Fibroblast of lung (primary cell): ENCODE measurements at places on chromosomes 2 and 18. TPM values are rescaled to one million over a fixed set of nuclear protein-coding genes. Genes with fewer than 3 reads are reported as not detected.
A peak's percentile ranks its signal among the peaks of the same experiment; 100 is the strongest.

Gene C2orf92
- 0.41 and 1.1 TPM in 2 replicates for polyA plus RNA-seq

Gene MAPK4
- polyA plus RNA-seq, result not detected in 2 replicates

Gene ERFE
- 1.1 and 8.3 TPM in 2 replicates for polyA plus RNA-seq

GRCh38 chr2:183901931-183902330 lies 696.4 kb upstream of the ZNF804A start:
- no peak for DNase-seq

DNA sequence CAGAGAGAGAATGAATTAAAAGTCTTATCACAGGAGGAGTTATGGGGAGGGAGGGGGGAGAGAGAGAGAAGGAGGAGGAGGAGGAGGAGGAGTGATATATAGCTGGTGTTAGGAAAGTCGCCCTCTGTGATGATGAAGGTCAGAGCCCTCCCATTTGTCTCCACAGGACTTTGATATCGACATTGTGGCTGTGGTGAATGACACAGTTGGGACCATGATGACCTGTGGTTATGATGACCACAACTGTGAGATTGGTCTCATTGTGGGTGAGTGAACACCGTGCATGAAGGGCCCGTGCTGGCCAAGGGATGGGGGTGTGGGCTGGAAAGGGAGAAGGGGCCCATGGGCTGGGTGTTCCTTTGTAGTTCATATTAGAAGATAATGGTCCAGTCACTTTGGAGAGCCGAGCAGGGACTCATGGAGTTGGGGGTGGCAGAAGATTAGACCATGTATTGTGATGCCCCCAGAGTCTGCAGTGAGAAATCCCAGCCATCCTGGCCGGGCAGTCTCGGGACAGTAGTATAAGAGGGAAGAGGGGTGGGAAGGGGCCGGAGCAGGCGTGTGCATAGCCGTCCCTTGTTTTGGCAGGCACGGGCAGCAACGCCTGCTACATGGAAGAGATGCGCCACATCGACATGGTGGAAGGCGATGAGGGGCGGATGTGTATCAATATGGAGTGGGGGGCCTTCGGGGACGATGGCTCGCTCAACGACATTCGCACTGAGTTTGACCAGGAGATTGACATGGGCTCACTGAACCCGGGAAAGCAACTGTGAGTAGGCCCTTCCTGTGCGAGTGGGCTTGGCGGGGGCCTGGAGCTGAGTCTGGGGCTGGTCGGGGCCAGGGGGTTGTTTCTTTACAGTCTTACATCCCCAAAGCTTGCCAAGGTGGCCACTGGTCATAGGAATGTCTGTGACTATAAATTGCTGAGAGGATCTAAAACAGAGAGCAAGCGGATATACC lies 40.0 kb downstream of the HK2 start:
- no peak for DNase-seq

GRCh38 chr2:151651274-151651673 lies 83.0 kb downstream of the NEB start:
- no peak for DNase-seq

DNA sequence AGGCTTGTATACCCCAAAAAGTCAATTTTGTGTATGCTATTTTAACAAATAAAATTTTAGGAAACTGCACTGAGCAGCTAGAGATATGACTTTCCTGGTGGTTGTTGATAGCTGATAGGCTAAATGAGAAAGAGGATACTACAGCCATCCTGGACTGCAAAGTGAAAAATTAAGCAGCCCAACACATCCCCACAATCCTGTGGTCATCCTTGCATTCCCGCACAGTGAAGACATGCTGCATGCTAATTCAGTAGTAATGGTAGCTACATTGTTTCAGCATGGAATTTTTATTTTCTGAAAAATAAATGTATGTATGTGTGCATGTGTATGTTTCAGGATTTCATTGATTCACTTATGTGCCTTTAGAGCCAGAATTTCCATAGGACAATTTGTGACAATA lies 124.2 kb upstream of the CCDC68 start:
- peak; percentile 89 for DNase-seq

- DNase-seq, result no peak
Measured at GRCh38 chr2:23422089-23423061, 37.4 kb downstream of the KLHL29 start.

DNA sequence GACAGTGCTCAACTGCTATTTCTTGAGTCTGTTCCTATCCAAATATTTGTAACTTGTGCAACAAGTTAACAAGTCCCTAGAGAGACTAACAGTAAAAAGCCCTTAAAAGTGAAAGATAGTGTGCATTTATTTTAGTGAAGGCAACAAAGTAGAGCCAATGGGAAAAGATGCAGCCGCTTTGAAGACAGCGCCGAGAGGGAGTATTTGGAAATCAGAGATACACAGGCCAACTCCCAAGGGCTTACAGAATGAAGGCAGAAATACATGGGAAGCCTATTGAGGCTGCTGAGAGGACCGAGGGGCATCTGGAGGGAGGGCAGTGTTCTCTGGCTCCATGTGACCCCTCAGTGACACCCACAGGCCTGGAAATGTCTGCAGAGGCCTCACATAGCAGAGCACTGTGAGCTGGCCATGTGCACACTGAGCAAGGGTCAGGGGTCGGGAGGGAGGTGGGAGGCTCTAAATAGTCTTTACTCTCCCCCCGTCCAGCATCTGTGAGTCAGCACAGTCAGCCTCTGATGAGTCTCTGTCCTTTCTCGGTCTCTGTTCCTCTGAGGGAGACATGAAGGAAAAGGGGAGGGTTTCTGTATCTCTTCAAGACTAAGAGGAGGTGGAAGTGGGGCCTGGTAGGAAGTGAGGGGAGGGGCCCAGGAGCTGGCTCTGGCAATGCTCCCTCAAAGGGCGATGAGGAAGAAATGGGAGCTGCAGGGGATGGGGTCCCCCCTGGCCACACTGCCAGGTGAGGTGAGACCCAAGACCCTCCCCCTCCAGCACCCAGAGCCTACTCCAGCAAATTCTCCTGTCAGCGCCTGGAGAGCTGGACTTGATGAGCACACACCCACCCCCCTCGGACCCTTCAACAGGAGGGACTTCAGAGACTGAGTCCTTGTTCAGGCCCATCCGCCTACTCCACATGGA lies 133.6 kb downstream of the SP3 start:
- peak; percentile 43 for DNase-seq

DNA sequence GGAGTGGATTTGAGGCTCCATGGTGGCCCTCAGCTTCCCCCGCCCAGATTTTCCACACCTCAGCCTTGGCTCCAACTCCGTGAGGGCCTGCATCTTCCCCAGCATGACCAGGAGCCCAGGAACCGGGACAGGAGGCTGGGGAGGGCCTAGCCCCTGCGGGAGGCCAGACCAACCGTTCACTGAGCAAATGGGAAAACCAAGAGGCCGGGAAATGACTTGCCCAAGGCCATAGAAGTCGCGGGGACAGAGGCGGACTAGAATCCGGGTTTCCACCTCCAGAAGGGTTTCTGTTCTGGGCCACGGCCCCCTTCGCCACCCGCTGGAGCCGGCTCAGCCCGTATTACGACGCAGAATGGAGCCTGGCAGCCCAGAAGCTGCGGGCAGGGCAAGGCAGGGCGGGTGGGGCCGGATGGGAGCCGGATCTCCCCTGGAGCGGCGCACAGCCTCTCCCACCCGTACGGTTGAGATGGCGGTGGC lies 7.9 kb upstream of the CRYBA2 start:
- no peak for DNase-seq

GRCh38 chr2:44579115-44579836 lies 217.5 kb downstream of the CAMKMT start:
- peak; percentile 53 for DNase-seq

GRCh38 chr2:26148501-26148900 lies 24.4 kb upstream of the GAREM2 start:
- no peak for DNase-seq

DNA sequence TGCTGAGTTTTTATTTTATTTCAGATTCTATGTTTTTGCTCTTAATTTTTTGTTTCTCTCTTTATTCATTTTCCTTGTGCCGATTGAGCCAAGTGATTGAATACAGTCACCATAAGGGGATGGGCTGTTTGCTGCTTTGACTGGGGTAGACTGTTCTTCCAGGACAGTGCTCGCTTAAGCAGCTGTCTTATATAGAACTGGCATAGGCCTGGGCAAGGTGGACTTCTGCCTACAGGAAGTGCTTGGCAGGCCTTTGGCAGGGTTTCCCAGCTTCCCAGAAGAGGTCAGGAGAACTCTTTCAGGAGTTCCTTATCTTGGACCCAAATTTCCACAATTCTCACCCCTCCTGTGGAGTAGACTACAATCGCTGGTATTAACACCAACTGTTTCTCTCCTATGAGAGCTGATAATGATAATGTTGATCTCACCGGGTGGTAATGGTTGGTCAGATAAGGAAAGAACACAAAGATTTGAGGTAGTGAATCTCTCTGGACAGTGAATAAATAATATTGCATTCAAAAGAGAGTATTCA lies 207.5 kb upstream of the ST6GAL2 start:
- no peak for DNase-seq

DNA sequence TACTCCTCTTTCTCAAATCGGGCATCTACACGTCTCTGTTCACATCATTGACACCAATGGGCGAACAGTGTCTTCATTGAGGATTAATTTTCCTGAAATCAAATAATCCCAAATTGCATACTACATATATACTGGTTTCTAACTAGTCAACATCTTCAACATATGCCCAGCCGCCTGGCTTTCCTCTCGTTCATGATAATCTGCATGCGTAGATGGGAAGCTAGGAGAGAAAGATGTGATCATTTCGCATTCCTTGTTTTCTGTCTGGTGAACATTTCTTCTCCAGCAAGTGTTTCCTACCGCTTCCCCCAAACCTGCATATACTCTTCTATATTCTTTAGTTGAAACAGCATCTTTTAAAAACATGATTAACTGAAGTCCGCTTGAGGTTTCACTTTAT lies 7.4 kb downstream of the TWIST2 start:
- DNase-seq, result no peak

GRCh38 chr18:80009661-80010550 lies 21.5 kb upstream of the TXNL4A start:
- DNase-seq, result peak; percentile 97

GRCh38 chr2:18268400-18268799 lies 292.1 kb downstream of the RDH14 start:
- DNase-seq, result peak; percentile 24

- DNase-seq, result no peak
Measured at GRCh38 chr2:157853211-157853610, 22.9 kb downstream of the ACVR1 start.

DNA sequence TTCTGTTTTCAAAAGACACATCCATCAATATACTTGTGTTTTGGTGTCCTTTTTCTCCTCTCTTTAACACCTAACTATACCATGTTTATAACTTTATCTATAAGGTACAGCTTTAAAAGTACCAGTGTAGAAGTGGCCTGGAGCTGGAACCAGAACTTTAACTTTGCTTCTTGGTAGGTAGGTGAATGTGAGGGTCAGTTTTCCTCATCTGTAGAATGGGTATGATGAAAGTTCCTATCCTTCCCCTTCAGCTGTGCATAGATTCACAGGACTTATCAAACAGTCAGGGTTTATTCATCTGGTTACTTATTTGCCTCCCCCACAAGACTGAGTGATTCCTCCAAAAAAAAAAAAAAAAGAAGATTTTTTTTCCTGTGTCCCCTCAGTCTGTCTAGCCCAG lies 12.7 kb downstream of the KCTD1 start:
- no peak for DNase-seq

DNA sequence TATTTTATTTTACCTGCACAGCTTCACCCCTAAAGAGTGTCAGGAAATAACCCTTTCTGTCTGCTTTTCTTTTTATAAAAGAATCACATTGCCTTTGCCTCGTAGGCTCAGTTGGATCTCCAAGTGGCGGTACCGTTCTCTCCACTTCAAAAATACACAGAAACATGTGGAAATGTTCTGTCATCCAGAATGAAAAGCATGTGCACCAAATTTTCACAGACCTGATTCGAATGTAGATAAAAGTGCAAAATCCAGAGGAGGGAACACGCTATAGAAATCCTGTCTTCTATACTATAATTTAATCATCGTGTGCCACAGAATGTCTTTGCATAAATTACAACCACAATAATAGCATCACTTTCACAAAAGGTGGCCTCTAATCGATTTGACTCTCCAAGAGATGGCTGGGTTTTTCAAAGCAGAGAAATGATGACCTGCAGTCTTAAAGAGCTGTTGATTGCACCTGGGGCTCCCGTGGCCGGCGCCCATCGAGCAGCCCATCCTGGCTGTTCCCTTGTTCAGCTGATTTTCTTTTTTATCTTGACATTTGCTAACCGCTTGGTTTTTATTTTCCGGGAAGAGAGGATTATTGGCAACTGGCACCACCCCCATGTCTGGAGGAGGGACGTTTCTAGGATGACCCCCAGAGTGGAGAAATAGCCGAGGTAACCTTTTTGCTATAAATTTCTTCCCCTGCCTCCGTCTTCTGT lies 290.2 kb downstream of the SOX11 start:
- DNase-seq, result no peak

DNA sequence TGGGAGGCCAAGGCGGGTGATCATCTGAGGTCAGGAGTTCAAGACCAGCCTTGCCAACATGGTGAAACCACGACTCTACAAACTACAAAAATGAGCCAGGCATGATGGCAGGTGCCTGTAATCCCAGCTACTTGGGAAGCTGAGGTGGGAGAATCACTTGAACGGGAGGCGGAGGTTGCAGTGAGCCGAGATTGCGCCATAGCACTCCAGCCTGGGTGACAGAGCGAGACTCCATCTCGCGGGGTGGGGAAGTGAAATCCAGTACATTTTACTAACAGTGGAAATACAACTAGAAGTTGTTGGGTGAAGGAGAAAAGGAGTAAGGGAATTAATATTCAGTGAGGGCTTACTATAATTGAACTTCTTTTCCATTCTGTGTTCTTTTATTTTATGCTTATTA lies 13.2 kb upstream of the ENOSF1 start:
- DNase-seq, result no peak
